ENCODE measurements at places on chromosomes 7 and 10.

DNA sequence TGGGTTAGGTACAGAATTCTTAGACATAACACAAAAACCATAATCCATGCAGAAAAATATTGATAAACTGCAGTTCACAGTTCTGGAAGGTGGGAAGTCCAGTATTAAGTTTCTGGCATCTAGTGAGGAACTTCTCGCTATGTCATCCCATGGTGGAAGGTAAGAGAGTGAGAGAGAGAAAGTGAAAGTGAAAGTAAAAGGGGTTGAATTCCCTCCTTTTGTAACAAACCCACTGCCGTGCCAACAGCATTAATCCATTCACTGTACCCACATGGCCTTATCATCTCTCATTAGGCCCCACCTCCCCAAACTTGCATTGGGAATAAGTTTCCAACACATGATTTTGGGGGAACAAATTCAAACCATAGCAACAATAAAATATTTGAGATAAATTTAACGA lies 17.1 kb downstream of the ZNF485 start:
- no peak for DNase-seq

GRCh38 chr10:122435212-122435827 lies 19.1 kb upstream of the ARMS2 start:
- DNase-seq, result no peak

- DNase-seq, result no peak
Observed at GRCh38 chr7:100693312-100694097, 545 bp downstream of the GIGYF1 start.

DNA sequence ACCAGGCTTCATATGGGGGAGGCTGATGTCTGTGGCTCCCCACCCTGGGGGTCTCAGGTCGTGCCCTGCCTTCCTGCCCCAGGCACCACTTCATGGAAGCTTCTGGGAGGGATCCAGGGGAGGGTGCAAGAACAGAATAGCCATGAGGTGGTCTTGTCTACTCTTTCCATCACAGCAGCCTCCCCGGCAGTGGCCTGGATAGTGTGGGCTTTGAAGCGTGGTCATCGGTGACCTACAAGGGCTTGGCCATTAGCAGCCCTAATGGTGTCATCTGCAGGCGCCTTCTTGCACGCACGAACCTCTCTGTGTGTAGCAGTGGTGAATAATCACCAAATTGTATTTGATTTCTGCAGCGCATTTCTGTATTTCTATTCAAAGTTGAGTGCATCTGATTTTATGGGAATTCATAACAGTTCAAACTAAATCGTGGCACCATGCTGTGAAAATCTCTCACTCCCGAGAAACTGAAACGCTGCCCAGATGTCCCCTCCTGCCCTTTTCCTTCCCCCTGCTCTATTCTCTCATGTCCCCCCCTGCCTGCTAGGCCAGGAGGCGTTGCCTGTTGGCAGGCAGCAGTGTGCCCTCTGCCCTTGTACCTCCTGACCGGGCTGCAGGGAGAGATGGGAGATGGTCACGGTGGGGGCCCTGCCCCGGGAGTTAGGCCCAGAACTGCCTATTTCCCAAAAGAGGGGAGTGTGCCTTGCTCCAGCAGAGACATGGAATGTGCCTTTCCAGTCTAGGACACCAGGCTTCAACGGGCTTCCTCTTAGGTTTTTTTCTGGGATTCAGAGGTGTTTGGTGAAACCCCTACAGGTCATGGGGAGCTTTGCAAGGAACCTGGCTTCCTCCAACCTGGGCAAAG lies 34.8 kb downstream of the CDH23 start:
- no peak for DNase-seq

DNA sequence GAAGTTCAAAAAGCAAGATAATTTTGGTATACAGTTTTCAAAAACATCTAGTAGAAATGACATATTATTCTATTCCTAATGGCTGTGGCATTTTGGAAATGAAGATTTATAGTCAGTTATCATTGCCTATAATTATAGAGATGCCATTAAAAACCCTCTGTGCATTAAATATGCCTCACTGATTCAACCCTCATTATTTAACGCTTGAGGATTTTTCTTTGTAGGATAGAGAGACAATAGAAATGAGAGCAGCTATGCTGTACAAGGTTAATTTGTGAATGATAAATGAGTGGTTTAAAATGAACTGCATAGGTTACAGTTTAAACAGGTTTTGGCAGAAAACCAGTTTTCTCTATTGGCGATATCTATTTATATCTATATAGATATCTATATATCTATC lies 32.2 kb upstream of the SEMA3A start:
- DNase-seq, result no peak

- DNase-seq, result no peak
Observed at GRCh38 chr7:11274074-11274473, 300.4 kb downstream of the PHF14 start.

DNA sequence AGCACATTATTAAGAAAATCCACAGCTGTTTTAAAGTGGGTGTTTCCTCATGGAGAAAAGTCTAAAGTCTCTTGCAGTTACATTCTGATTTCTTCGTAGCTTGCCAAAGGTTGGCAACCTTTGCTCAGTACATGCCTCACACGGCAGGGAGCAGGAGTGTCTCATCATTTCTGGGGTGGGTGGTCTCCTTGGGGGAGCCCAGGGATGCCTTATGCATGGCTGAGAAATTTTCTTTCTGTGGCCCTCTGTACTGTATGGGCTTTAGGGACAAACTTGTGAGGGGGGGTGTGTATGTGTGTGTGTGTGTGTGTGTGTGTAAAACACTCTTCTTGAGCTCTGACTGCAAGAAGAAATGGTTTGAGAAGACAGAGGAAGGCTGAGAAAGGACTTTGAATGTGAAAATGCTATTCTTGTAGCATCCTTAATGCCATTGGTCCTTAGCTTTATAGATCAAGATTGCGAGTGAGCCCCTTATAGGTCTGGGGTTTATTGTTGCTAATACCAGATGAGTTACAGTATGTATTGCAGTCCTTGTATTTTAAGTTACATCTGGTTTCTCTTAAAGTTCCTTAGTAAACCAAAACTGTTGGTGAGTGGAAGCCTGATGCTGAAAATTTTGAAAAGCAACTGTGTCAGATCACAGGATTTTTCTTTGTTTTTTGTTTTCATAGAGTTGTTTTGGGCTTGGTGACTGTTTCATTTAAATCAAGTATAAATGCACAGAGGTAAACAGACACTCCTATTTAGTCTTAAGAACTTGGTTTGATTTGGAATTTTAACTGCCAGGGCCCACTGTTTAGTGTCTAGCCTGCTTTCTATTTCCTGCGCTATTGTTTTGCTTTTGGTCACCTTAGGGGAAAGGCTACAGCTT lies 242.0 kb downstream of the BICC1 start:
- no peak for DNase-seq

DNA sequence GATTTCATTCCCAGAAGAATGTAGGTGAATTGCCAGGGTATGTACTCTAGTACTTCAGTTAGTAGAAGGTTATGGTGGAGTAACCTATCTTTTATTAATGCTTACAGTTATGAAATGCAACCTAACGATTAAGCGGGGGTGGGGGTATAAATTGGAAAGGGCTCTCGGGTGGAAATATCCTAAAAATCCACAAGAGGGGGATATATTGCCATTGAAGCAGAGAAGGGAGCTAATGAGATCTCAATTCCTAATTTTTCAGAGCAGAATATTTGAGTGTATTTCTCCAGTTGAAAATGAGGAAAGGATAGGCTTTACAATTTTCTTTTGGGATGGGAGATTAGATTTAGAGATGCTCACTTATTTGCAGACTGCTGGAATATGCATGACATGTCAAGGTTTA lies 90.8 kb downstream of the DNAJB9 start:
- no peak for DNase-seq

GRCh38 chr10:72616716-72617115 lies 9.2 kb downstream of the MICU1 start:
- DNase-seq, result no peak

DNA sequence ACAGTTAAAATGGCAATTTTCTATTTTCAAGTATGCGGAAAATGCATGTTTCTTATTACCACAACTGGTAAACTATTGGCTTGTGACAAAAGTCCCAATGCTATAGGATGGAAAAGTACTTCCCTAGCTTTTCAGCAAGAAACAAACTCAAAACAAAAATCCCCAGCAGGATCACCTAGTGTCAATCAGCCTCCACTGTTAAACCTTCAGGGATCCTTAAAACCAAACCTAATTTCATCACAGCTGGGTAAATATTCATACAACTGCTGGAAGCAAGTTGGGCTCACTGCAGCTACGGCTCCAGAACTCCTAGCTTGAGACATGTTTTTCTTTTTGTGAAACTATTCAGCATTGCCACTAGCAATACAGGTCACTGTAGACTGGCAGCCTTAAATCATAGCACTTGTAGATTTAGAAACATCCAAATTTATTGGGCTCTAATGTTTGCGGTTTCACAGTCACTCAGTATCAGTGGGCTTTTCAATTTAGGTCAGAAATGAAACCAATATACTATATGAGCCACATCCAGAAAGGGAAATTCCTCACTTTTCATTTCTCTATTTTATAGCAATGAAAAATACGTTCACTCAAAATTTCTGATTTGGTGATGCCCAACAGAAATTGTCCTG lies 145.2 kb upstream of the ANK3 start:
- no peak for DNase-seq

All from GM18507 (cell line).